Umbilical cord (tissue), 2 donors: ENCODE measurements at places on chromosomes 11 and 22.
A peak's percentile ranks its signal among the peaks of the same experiment; 100 is the strongest.

DNA sequence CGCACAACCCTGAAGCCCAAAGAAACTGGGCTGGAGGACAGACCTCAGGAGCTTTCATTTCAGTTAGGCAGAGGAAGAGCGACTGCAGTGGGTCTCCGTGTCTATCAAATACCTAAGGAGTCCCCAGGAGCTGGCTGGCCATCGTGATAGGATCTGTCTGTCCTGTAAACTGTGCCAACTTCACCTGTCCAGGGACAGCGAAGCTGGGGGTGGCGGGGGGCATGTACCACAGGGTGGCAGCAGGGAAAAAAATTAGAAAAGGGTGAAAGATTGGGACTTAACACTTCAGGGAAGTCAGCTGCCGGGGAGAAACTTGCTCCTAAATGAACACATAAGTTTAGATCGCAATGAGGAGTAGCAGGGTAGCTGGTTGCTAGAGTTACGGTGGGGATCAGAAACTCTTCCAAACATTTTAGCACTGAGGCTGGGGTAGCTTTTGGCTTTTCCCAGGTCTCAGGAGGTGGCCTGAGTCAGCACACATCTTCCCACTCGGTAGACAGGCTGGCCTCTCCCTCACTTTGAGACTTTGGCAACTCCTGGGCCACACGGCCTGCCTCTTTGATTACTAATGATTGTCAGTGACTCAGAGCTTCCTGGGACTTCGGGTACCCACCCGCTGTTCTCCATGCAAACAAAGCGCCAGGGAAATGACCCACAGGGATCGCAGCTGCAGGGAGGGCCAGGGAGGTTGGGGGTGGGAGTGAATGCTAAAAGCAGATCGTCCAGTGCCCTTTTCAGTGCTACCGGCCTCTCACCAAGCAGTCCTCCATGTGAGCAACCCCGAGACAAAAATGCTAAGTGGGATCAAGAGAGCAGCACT lies 2.9 kb upstream of the MTFP1 start:
- DNase-seq, result peak; percentile 72

- DNase-seq, result peak; percentile 22
Measured at GRCh38 chr22:38802671-38803121, 8.8 kb upstream of the DNAL4 start.

GRCh38 chr11:77374108-77374507 lies 72.6 kb upstream of the GDPD4 start:
- no peak for DNase-seq

DNA sequence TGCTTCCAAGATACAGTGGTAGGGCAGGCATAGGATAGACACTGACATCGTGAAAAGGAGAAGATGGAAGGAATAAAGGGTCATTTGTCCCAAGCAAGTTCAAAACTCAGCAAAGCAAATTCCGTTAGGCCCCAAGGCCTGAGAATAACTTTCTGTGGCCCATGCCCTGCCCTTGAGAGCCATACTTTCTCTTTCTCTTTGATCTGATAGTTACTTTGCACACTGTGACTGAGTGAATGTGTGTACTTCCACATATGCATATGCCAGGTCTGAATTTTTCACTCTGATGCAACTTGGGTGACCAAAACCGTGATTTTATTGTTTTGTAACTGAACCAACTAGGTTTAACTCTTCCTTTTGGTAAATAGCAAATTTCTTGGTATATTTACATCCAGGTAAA lies 371.5 kb downstream of the RAB38 start:
- no peak for DNase-seq

- no peak for DNase-seq
Measured at GRCh38 chr11:93480756-93481155, 62.4 kb downstream of the SMCO4 start.

DNA sequence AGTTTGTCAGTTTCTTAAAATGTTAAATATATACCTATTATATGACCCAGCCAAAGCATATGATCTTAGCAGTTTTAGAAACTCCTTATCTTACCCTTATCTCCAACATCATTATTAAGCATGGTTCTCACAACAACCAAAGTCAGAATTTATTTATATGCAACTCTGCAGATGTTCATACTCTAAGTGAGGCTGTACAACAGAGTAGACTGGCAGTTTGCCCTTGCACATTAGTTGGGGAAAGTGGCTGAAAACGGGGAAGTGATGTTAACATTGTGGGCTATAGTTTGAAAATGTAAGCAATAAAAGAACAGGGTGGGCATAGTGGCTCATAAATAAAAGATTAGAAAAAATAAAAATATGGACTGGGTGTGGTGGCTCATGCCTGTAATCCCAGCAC lies 49.7 kb downstream of the ATG16L2 start:
- peak; percentile 14 for DNase-seq

- DNase-seq, result no peak
Measured at GRCh38 chr11:44615913-44616791, 50.7 kb downstream of the CD82 start.

DNA sequence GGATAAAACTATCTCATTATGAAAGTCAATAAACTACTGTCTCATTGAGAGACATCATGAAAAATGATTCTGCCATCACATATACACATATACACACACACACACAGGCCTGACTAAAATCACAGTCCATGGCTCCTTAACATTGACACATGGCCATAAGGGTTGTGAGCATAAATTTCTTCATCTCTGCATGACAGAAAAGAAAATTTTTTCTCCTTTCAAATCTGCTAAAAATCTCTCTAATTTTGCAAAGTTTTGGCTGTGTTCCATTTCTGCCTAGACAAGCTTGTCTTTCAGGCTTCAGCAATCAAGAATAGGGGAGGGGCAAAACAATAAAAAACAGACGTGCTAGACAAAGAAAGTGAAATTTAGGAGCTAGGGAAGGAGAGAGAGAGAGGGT lies 324.5 kb downstream of the LRRC4C start:
- no peak for DNase-seq

- no peak for DNase-seq
Measured at GRCh38 chr22:22770280-22770871, 117.2 kb upstream of the IGLL5 start.

DNA sequence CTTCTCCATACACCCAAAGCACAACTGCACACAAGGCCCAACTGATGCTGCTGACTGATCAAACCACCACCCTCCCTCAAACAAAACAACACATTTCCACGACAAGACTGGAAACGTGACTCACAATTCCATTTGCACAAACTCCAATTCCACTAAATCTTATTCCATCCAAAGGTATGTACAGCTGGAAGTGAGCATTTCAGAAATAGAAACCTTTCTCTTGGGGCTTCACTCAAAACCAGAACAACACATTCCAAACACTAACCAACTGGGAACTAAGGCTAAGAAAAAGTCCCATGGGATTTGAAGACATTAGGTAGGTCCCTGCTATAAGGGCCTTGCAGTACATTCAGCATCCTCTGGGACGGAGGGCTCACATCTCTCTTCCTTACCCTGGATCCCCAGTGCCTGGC lies 19.6 kb downstream of the MORC2 start:
- DNase-seq, result no peak

- DNase-seq, result no peak
Measured at GRCh38 chr11:93350835-93351234, 20.3 kb downstream of the DEUP1 start.

DNA sequence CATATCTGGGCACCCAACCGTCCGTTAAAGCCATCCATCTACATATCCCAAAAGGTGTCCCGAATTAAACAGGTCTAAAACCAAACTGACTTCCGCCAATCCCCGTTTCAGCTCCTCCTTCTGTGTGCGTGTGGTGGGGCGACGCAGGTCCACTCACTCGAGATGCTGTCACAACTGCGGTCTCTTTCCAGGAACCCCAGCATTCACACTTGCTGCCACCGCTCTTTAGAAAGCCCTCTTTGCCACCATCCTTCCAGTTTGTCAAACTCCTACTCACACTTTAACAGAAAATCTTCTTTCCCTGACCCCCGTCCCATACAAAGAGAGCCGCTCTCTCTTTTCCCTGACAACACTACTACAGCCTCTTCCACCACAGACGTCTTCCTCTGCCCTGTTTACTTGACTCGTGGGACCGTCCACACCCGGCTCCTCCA lies 467 bp downstream of the ESS2 start:
- DNase-seq, result no peak

DNA sequence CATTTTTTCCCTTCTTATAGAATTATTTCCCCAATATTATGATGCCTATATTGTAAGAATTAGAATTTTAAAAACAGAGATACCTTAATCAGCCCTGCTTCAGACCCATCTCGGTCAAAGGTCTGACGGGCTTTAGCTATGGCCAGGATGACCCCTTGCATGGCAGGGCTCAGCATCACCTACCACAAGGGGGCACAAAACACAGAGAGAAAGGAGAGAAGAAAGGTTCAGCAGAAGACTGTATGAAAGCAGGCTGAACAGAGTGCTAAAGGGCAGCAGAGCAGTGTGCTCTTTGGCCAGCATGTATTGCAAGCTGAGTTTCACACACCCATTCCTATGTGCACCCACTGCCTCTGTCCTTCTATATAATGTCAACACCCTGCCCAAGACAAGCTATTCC lies 26.8 kb downstream of the CLDN25 start:
- DNase-seq, result no peak

- peak; percentile 51 for DNase-seq
Measured at GRCh38 chr22:39959640-39960447, at the start of gene TMA7B. Gene TMA7B (plus strand): TSS chr22:39960397. CDS start chr22:39964375, 3,978 bp downstream.

- peak; percentile 42 for DNase-seq
Measured at GRCh38 chr22:39214383-39215069, 30.3 kb downstream of the PDGFB start.

DNA sequence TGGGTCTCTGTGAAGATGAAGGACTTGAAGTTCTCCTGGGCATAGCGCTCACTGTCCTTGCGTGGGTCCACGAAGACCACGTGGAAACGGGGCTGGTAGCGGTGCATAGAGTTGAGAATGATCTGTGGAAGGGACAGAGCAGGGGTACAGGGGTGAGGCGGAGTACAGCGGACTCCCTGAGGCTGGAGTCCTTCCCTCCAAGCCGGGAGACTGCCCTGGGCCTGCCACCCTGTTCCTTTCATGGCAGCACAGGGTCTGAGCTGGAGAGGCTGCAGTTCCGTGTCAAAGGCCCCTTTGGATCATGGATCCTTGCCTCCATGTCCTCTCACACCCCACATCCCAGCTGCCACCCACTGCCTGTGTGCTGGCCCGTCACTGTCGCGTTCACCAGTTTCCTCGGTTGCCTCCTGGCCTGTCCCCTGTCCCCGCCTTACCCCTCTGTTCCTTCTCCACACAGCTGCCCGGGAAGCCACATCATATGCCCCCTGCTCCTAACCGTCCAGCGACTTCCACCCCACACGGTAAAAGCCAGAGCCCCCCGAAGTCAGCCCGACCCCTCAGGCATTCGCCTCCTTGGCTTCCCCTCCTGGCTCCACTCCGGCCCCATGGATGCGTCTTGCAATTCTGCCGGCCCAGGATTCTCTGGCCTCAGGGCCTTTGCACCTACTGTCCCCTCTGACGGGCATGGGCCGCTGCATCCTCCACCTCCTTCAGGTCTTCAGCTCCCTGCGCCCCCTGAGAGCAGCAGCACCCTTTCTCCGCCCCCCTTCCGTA lies 3.4 kb upstream of the NUDT8 start:
- DNase-seq, result no peak

- peak; percentile 79 for DNase-seq
Measured at GRCh38 chr11:2717561-2718325, 17.9 kb upstream of the KCNQ1OT1 start.

- no peak for DNase-seq
Measured at GRCh38 chr11:39209981-39210380, 2249.5 kb downstream of the LRRC4C start.

GRCh38 chr11:105202422-105202821 lies 62.9 kb upstream of the CARD18 start:
- peak; percentile 6 for DNase-seq

GRCh38 chr11:83533166-83533565 lies 247.0 kb upstream of the CCDC90B start:
- DNase-seq, result no peak

DNA sequence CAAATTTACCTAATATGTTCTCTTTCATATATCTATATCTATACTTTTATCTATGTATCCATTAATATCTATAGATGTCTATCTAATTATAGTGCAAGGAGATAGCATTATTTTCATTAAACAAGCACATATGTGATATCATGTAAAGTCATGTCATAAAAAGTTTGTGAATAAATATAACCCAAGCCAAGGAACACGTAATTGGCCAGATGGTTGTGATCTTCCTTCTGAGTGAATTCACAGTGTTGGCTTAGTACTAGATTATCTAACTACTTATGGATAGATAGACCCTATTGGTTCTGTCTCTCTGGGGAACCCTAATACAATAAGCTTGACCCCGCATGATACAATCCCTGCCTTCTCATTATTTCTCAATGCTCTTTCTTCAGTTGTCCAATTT lies 484.4 kb downstream of the LRRC4C start:
- no peak for DNase-seq

GRCh38 chr11:75891947-75892739 lies 77.1 kb downstream of the UVRAG start:
- no peak for DNase-seq

DNA sequence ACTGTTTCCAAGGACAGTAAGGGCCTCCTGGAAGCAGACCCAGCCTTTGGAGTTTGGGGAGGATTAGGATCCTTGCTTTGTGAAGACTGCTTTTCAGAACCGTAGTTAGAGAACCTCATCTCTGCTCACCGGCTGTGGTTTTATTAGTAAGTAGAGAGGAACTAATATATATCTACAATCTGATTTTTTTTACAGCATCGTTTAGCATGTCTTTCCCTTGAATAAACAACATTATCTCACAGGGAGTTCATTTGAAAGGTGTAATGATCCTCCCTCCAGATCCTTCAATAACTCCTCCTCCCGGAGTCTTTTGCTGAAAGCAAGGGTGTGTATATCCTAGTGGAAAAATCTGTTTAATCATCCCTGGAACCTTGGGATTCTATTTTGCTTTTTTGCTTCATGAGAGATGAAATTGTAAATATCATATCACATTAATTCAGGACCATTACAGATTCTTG lies 132.7 kb downstream of the DBX1 start:
- no peak for DNase-seq

DNA sequence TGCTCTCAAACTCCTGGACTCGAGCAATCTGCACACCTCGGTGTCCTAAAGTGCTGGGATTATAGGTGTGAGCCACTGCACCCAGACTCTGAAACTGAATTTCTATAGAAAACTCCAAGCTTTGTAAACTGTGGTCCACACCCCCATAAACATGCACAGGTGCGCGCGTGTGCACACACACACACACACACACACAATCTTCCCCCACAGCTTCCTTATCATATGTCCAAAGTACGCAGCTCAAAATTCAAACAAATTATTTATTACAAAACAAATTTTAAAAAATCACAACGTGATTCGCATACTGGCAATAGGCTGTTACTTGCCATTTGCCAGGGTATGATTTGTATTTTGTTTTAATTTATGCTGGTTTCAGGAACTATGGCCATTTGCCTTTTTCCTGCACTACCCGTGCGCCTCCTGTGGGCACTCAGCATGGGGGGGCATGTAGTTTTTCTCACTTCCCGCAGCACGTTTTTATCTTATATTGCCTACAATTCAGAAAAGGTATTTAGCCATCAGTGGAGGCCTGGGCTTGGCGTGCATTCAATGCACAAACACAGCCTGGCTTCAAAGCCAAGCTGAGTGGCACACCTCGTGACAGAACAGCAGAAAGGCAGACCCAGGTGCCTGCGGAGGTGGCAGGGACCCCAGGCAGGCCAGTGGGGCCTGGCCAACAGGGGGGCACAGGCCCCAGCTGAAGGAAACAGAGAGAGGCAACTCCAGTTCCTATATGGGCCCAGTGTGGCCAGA lies 10.8 kb upstream of the SNX32 start:
- DNase-seq, result no peak
